ENCODE measurements at places on chromosomes 12 and 14.

GRCh38 chr12:73362666-73363065, 1090.5 kb downstream of the TRHDE start:
- no peak for DNase-seq

DNA sequence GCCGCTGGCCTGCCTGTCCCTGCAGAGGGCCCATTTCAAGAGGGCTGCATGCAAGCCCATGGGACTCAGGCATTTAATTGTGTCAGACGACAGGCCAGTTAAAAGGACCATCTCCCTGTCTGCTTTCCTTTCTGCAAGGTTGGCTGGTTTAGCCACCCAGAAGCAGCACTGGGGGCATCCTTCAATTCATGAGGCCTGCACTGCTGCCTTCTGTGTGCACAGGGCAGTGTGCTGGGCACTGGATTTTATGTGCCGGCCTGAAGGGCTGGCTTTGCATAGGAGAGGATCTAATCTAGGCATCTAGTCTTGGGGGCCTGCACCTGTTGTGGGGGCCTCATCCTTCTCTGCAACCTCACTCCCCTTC, 114.1 kb upstream of the FKBP4 start:
- no peak for DNase-seq

DNA sequence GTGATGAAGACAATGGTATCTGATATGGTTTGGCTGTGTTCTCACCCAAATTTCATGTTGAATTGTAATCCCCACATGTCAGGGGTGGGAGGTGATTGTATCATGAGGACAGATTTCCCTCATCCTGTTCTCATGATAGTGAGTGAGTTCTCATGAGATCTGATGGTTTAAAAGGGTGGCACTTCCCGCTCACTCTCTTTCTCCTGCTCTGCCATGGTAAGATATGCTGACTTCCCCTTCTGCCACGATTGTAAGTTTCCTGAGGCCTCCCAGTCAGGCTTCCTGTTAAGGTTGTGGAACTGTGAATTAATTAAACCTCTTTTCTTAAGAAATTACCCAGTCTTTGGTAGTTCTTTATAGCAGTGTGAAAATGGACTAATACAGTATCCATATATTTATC, 25.6 kb upstream of the PTHLH start:
- DNase-seq: no peak

DNA sequence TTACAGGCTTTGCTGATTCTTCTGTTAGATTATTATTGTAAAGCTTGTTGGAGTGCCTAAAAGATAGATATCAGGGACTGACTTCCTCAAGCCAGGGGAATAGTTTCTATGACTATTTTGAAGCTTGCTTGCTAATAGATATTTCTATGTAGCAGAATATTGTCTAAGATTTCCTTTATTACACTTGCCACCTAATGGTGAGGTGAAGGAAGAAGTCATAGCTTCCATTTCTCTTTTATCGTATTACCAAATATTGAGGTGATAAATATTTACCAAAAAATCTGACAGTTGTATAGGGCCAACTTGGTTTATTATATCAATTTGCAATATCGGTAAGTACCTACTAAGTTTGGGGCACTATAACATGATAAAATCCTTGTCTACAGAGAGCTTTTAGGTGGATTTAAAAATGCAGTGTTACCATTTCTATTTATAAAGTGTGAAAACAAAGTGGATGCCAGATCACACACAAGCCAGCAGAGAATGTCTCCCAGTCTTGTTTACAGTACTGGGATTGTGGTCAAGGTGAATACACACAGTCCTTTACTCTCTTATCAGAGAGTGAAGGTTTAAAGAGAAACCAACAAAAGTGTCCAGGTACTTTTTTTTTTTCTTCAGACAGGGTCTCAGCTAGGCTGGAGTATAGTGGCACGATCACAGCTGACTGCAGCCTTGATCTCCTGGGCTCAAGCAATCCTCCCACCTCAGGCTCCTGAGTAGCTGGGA, 137.9 kb downstream of the IGF1 start:
- DNase-seq: no peak

- no peak for DNase-seq
Observed at GRCh38 chr12:105477873-105478272, 147.4 kb downstream of the C12orf75 start.

GRCh38 chr12:126558219-126558618, 1493.0 kb downstream of the AACS start:
- DNase-seq: no peak

DNA sequence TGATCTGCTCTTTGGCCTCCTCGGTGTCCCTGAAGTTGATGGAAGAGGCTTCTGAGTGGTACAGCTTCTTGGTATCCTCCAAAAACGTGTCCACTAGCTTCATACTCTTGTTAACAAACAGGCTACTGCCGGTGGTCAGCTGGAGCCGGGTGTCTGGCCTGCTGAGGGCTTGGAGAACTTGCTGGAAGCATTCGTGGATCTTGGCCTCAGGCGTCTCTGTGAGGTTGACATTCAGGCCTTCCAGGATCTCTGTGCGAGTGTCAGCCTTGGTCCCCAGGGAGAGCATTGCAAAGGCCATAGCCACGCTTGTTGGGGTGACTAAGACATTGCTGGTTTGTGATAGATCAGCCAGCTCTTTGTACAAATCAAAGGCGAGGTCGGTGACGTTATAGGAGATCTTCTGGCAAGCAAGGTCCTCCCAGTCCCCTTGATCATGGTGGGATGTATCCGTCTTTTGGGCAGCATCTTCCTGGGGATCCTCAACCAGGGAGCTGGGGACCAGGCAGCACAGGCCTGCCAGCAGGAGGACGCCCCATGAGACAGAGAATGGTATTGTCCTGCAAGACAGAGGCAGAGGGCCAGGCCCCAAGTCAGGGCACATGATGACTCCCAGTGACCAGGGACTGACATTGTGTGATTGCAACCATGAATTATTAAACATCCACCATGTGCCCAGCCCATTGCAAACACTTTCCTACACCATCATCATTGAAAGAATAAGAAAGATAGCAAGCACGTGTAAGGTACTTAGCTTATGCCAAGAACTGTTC, 22.1 kb downstream of the SERPINA1 start:
- DNase-seq: no peak

DNA sequence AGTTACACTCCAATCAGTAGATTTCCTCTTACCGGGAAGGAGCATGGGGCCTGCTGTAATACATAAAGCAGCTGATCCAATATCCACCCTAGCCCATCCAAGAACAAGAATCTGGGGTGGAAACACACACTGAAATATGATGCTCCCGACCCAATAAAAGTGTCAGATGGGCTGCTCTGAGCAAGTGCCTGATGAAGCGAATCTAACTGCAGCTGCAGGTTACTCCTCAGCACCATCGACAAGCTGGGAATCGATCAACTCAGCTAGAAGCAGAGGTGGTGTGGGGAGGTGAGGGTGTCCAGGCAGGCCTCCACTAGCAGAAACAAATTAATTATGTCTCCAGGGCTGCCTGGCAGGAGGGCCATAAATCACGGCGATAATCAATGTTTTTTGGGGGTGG, 64.0 kb upstream of the WSCD2 start:
- no peak for DNase-seq

GRCh38 chr12:64729909-64730587, 29.2 kb downstream of the GNS start:
- DNase-seq: no peak

Data from amniotic stem cell (primary cell).